ENCODE measurements at places on chromosomes 13 and 19.

- DNase-seq: no peak
These were observed 11.1 kb downstream of the PEX11G start for GRCh38 chr19:7477758-7478157.

- DNase-seq: no peak
These were observed 95.7 kb downstream of the KCTD12 start for GRCh38 chr13:76790526-76790925.

DNA sequence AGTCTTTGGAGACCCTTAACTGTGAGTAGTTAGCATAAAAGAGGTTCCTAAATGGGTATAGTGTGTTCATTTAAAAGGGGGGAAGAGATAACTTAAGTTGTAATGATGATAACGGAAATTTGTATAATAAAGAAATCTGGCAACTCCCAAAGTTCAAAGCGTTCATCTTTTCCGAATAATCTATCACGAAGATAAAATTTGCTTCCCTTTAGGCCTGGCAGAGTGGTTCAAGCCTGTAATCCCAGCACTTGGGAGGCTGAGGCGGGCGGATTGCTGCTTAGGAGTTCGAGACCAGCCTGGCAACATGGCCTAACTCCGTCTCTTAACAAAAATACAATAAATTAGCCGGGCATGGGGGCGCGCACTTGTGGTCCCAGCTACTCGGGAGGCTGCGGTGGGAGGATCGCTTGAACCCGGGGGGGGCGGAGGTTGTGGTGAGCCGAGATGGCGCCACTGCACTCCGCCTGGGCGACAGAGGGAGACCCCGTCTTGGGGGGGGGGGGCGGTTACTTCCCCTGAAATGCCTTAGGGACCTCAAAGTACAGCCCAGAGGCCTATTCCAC, 934 bp downstream of the N4BP2L2 start:
- peak; percentile 8 for DNase-seq

GRCh38 chr19:54482889-54483288, 9.8 kb upstream of the CDC42EP5 start:
- no peak for DNase-seq
